K562 (cell line): ENCODE measurements at places on chromosomes 16 and 17.

DNA sequence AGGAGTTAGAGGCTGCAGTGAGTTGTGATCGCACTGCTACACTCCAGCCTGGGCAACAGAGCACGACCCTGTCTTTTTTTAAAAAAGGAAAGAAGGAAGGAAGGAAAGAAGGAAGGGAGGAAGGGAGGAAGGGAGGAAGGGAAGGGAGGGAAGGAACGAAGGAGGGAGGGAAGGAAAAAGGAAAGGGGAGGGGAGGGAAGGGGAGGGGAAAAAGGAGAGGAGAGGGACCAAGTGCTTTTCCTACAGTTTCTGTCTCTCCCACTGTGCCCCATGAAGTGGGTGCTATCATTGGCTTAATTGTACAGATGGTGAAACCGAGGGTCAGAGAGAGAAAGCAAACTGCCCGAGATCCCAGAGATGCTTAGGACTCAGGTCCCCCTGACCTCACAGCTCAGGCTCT, 57.6 kb downstream of the SOCS1 start:
- H3K27me3 ChIP-seq = no peaks in the 10 kb centered on the region
- DNase-seq = no peak
- no peak overlapping the region for H3K4me3 ChIP-seq
- peaks cover 43% of the 10 kb centered on the region for H3K4me1 ChIP-seq
- no peak overlapping the region for H3K27ac ChIP-seq

DNA sequence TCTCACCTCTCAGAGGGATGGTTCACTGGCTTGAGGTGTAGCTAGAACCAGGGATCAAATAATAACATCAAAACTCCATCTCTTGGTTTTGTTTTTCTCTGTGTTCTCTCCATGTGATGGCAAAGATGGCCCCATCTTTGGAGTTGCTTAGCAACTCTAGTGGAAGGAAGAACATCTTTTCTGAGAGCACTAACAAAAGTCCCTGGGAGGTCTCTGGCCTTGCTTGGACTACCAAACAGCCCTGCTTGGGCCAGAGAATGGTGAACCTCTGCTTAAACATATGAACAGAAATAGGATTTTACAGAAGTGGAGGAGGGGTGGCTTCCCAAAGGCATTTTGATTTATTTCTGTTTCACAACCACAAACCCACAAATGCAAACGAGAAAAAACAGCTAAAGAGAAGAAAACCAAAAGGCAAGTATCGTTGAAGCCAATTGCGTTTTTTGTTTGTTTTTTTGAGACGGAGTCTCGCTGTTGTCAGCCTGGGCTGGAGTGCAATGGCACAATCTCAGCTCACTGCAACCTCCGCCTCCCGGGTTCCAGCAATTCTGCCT, 13.2 kb downstream of the GABARAPL2 start:
- H3K27me3 ChIP-seq = no peaks in the 10 kb centered on the region
- H3K4me1 ChIP-seq = peaks cover 7% of the 10 kb centered on the region; the same call in 1 of the 2 replicates
- no peak overlapping the region for H3K27ac ChIP-seq

DNA sequence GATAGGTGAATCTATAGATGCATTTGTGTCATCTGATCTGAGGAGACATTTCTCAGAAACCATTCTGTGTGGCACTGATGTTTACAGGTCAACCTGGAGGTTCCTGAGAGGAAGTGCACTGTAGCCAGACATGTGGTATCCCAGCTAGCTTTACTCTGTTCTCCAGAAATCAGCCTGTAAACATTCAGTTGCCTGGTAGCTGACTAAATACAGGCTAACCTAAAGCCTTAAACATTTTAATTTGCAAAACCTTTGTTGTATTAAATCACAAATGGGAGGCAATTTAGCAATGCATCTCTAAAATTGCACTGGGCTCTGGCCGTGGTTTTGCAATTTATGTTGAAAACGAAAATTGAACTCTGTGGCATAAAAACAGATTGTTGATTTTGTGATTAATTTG, 207.6 kb downstream of the FTO start:
- H3K4me1 ChIP-seq = no peaks in the 10 kb centered on the region
- no peak overlapping the region for H3K4me3 ChIP-seq
- DNase-seq = no peak
- H3K36me3 ChIP-seq = no peaks in the 10 kb centered on the region

GRCh38 chr16:69520800-69521602, 44.8 kb upstream of the NFAT5 start:
- no peaks in the 10 kb centered on the region; the same call in 2 of the 3 replicates for H3K4me1 ChIP-seq
- H3K4me3 ChIP-seq = no peak overlapping the region
- no peak overlapping the region for H3K27ac ChIP-seq
- no peak for DNase-seq
- H3K36me3 ChIP-seq = no peaks in the 10 kb centered on the region

DNA sequence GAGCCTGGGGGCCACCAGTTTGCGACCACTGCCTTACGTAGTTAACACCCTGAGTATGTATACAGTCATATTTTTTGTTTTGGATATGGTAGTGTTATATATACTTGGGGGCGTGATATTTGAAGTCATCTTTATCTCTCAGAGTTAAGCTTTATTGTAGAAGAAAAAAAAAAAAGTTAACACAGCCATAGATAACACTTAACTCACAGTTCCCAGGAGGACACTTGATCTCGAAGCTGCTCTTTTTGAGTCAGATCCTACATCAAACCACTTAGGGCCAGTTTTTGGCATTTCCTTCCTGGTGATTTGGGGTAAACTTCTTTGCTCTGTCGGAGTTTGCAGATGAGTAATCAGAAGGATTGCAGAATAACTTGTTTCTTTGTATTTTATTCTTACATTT, 5.8 kb downstream of the ITPRIPL2 start:
- H3K4me3 ChIP-seq = peak overlapping the region; percentile 30; the same call in 1 of the 2 replicates
- DNase-seq = no peak
- no peaks in the 10 kb centered on the region for H3K27me3 ChIP-seq

GRCh38 chr16:79261481-79261940, 339.0 kb downstream of the MAF start:
- no peak overlapping the region for H3K27ac ChIP-seq
- no peak overlapping the region for H3K4me3 ChIP-seq
- DNase-seq = peak; percentile 27
- H3K4me1 ChIP-seq = no peaks in the 10 kb centered on the region
- no peaks in the 10 kb centered on the region for H3K36me3 ChIP-seq

GRCh38 chr17:66451188-66452149, 149.1 kb downstream of the PRKCA start:
- H3K27me3 ChIP-seq = no peaks in the 10 kb centered on the region
- H3K27ac ChIP-seq = no peak overlapping the region
- H3K36me3 ChIP-seq = no peaks in the 10 kb centered on the region; the same call in 2 of the 3 replicates
- no peak overlapping the region for H3K4me3 ChIP-seq
- DNase-seq = peak; percentile 63
- H3K4me1 ChIP-seq = no peaks in the 10 kb centered on the region; the same call in 1 of the 2 replicates

DNA sequence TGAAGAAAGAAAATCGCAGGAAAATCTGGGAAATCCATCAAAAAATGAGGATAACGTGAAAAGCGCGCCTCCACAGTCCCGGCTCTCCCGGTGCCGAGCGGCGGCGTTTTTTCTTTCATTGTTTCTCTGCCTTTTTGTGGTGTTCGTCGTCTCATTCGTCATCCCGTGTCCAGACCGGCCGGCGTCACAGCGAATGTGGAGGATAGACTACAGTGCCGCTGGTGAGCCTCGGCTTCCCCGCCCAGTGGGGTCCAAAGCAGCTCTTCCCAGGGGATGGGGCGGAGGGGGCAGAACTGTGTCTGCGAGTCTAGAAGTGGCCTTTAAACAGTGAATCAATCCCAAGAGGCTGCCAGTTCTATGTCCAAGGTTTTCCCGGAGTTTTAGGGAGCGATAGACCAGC, 19.8 kb downstream of the FAM234A start:
- DNase-seq = no peak
- no peak overlapping the region for H3K27ac ChIP-seq
- no peaks in the 10 kb centered on the region for H3K27me3 ChIP-seq
- H3K4me3 ChIP-seq = no peak overlapping the region

DNA sequence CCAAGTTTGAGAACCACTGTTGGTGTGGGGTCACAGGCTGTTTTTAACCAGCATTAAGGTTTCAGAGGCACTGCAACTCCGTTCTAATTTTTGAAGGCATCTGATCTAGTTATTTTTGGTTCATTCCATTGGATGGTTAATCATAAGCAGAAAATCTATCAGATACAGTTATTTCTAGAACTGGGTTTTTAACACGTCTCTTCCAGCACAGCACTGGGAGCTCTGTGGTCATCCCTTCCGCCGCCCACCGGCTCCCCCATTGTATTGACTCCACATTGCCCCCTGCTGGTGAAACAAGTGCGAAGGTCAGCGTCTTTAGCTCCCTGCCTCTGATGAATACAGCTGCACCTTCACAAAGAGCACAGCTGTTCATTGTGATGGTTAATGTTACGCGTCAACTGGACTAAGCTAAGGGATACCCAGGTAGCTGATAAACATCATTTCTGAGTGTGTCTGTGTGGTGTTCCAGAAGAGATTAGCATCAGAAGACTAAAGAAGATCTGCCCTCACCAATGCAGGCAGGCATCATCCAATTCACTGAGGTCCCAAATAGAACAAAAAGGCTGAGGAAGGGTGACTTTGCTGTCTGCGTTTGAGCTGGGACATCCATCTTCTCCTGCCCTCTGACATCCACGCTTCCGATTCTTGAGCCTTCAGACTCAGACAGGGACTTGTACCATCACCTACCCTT, 8.5 kb downstream of the CCL18 start:
- H3K4me1 ChIP-seq = no peaks in the 10 kb centered on the region
- peaks cover 2% of the 10 kb centered on the region for H3K27me3 ChIP-seq
- peak; percentile 78 for DNase-seq
- no peaks in the 10 kb centered on the region for H3K36me3 ChIP-seq
- H3K27ac ChIP-seq = no peak overlapping the region

DNA sequence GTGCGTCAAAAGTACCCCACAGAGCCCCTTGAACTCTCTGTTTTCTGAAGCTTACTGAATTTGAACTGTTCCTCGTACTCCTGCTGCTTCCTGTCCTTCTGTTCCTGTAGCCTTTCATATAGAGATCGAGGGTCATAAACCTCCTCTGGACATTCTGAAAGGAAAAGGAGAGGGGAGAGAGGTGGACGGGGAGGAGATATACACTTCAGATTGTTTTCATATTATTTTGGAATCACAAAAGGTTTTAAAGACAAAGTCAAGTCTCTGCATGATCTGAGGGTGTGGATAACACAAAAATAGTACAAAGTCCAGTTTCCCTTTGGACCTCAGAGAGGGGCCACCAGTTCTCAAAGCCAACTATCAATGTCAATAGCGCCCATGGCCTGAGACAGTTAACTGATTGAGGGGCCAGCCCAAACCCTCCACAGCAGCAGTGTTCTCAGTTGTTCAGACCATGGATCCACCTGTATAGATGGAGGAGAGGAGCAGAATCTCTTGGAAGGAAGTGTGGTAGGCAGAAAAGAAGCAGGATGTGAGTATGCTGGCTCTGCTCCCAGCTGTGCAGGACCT, 13.0 kb downstream of the PSME3IP1 start:
- H3K27ac ChIP-seq = no peak overlapping the region
- peaks cover 52% of the 10 kb centered on the region; the same call in 2 of the 3 replicates for H3K36me3 ChIP-seq
- H3K27me3 ChIP-seq = no peaks in the 10 kb centered on the region
- H3K4me1 ChIP-seq = no peaks in the 10 kb centered on the region
- DNase-seq = no peak
- H3K4me3 ChIP-seq = no peak overlapping the region

- no peaks in the 10 kb centered on the region for H3K4me1 ChIP-seq
- H3K27ac ChIP-seq = no peak overlapping the region
- DNase-seq = no peak
- no peak overlapping the region for H3K4me3 ChIP-seq
- peaks cover 69% of the 10 kb centered on the region for H3K27me3 ChIP-seq
These were observed 280.9 kb upstream of the TNRC6C start for GRCh38 chr17:77677630-77678029.

- no peaks in the 10 kb centered on the region; the same call in 2 of the 3 replicates for H3K4me1 ChIP-seq
- no peaks in the 10 kb centered on the region for H3K27me3 ChIP-seq
These were observed 172.3 kb downstream of the KATNIP start for GRCh38 chr16:27722207-27722606.

GRCh38 chr16:28826141-28826540, 3.3 kb downstream of the ATXN2L start:
- peaks cover 16% of the 10 kb centered on the region for H3K4me1 ChIP-seq
- no peak overlapping the region for H3K27ac ChIP-seq
- peaks cover 69% of the 10 kb centered on the region for H3K36me3 ChIP-seq
- H3K27me3 ChIP-seq = no peaks in the 10 kb centered on the region

DNA sequence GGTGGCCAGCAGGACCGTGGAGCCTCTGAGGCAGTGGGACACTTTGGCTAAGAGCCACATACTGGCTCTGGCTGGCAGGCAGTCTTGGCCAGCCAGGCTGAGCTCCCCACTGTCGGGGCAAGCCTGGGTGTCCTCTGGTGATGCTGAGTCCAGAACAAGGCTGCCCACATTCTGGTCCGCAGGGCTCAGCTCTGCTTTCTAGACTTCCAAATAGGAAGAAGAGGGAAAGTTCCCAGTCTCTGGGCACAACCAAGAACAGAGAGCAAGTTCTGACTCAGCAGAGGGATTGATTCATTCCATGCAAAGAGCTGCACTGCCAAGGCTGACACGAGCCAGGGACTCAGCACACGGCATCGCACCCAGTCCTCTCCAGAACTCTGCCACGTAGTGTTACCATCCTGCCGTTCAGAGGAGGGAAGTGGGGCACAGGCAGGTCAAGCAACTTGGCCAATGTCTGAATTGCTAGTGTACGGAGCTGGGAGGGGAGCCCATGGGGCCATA, 58.9 kb downstream of the NOS2 start:
- H3K4me1 ChIP-seq = no peaks in the 10 kb centered on the region
- no peak for DNase-seq
- no peak overlapping the region for H3K4me3 ChIP-seq
- H3K27me3 ChIP-seq = peaks cover 6% of the 10 kb centered on the region; the same call in 1 of the 2 replicates
- no peak overlapping the region for H3K27ac ChIP-seq

DNA sequence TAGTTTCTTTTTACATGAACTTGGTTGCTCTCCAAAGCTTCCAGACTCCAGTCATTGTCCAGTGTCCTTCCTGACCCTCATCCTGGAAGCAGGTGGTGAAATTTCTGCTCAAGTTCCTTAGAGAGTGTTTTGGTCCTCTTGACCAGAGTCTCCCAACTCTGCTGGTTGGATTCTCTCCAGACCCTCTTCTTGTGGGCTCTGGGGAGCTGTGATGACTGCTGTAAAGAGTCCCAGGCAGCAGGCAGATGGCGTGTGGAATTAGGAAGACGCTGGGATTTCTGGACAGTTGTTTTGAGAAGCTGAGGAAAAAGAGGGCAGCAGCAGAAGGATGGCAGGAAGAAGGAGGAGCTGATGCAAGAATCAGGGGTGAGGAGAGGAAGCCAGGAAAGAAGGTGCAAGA, 1.6 kb upstream of the SEZ6 start:
- no peak overlapping the region for H3K4me3 ChIP-seq
- no peaks in the 10 kb centered on the region for H3K4me1 ChIP-seq
- H3K36me3 ChIP-seq = no peaks in the 10 kb centered on the region
- H3K27ac ChIP-seq = no peak overlapping the region
- peaks cover 41% of the 10 kb centered on the region for H3K27me3 ChIP-seq

- DNase-seq = no peak
- no peak overlapping the region for H3K4me3 ChIP-seq
- no peaks in the 10 kb centered on the region for H3K4me1 ChIP-seq
- no peak overlapping the region; the same call in 2 of the 3 replicates for H3K27ac ChIP-seq
- H3K27me3 ChIP-seq = no peaks in the 10 kb centered on the region
These were observed 6.2 kb upstream of the DUSP14 start for GRCh38 chr17:37483311-37484039.

- H3K4me3 ChIP-seq = no peak overlapping the region
- no peaks in the 10 kb centered on the region for H3K27me3 ChIP-seq
- H3K27ac ChIP-seq = no peak overlapping the region
- DNase-seq = no peak
These were observed 29.1 kb upstream of the ERN1 start for GRCh38 chr17:64158831-64159590.
